ENCODE measurements at places on chromosomes 6 and 20.

DNA sequence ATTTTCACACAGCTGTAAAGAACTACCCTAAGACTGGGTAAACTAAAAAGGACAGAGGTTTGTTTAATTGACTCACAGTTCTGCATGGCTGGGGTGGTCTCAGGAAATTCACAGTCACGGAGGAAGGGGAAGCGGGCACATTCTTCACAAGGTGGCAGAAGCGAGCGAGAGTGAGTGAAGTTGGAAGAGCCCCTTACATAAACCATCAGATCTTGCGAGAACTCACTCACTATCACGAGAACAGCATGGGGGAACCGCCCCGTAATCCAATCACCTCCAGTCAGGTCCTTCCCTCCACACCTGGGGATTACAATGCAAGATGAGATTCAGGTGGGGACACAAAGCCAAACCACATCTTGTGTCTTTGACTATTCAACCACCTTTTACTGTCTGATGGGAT, 700.5 kb downstream of the TENT5A start:
- no peak for DNase-seq

DNA sequence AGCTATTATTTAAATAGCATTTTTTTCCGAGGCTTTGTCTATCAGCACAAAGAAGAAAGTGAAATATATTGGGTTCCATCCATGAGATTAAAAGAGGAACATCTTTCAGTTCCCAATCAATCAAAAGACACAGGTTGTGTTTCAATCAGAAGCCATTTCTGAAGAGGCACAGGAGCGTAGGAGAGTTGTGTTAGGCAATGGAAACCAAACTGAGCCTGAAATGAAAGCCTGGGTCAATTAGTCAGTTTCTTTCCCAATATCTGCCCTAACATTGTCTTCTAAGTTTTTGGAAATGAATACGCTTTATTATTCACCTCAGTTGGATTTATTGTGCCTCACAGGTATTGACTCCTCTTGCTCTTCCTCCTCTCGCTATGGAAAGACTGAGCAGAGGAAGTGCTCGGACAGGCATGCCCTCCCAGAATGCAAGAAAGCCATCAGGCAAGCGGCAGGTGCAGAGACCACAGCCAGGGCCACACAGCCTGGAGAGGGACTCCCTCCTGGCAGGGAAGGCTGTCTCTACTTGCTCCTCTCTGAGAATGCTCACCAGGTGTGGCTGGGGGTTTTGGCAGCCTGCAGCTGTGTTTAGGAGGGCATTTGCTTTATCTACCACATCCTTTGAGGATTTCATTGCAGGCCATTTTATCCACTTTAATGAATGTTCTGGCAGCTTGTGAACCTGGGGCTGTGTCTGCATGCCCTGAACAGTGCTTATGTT, 100.8 kb upstream of the NEDD9 start:
- no peak for DNase-seq

DNA sequence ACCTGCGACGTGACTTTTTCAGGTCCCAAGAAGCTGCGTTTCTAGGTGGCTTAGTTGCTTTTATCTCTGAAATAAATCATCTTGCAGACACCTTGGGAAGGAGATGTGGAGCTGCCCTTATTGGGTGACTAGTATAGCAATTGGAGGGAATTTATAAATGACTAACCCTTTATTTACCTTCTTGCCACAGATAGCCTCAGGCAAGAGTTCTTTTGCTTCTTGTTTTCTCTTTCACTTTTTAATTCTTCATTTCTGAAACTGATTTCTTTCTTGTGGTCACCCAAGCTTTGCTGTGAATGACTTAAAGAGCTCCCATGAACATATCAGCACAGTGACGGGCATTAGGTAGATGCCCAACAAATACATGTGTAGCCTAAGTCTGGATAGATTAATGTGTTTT, 3.0 kb downstream of the ADGRF4 start:
- DNase-seq: no peak

DNA sequence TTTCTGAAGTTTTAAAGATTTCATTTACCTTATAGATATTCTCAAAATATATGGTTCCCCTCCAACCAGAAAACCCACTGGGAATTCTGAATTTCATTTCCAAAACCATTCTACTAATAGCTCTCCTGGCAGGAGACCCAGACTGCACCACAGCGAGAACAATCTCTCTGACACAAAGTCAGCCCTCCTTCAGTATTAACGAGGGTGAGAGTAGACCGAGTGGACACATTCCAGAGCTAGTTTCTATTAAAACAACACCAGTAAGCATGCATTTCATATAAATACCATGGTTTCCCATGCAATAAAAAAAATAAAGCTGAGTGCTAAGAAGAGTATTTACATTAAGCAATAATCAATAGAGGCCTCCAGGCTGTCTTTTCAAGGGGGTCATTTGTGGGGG, 899.6 kb upstream of the SLC35B3 start:
- no peak for DNase-seq

DNA sequence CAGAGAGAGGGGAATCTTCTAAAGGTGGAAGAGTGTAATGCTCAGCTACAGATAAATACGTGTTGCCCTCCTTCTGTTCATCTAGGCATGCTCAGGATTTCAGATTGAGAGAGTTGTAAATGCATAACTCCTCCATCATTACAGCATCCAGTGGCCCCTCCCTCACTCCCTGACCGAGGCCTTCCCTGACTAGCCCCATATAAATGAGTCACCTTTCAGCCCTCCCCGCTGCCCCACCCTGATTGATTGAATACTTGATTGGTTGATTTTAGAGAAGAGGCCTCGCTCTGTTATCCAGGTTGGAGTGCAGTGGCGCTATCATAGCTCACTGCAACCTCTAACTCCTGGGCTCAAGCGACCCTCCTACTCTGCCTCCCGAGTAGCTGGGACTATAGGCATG, 193.7 kb downstream of the EYA2 start:
- no peak for DNase-seq

DNA sequence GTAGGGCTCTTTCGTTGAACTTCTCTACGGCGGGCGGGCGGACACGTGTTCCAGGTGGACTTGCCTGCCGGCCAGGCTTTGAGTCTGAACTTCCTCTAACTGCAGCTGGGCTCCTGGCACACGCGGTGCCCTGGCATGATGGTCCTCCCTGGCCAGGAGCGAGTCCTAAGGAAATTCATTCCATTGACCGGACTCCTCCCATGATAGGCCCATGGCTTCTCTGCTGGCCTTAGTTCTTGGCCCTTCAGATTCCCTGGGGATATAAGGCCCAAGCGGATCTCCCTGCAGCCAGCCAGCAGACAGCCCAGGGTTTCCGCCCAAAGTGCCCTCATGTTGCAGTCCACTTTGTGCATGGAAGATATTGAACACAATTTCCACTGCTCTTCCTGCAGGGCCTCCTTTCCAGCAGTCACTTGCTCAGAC, 39.4 kb downstream of the TBC1D7 start:
- no peak for DNase-seq

DNA sequence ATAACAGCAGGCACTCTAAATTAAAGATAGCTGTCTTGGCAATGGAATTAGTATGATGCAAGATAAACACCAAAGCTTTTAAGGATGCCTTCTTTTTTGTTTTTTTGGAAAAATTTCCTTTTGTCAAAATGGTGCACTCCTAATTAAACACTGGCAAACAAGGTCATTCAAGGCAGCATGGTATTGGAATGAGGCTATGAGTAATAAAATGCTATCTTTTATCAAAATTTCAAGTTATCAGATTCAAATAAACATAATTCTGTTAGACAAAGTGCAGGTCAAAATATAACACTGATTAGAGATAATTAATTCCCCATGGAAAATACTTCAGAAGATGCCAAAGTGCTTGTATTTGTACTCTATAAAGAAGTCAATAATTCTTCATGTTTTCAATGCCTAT, 514.1 kb downstream of the TENT5A start:
- no peak for DNase-seq

DNA sequence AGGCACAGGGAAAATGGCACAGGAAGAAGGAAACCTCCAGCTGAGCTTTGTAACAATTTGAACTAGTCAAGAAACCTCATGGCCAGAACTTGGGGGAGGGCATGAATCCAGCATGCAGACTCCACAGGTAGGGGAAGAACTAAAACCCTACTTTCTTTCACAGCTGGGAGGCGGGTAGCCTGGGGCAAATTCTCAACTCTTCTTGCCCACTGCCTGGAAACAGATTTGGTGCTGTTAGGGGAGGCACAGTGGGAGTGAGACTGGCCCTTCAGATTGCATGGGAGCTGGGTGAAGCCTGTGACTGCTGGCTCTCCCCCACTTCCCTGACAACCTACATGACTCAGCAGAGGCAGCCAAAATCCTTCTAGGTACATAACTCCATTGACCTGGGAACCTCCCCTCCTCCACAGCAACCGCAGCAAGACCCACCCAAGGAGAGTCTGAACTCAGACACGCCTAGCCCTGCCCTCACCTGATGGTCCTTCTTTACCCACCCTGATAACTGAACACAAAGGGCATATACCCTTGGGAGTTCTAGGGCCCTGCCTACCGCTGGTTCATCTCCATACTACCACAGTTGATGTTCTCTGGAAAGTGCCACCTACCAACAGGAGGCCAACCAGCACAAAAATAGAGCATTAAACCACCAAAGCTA, 37.2 kb upstream of the TRIM27 start:
- no peak for DNase-seq

GRCh38 chr6:107642861-107643328, 153.0 kb downstream of the SOBP start:
- DNase-seq: no peak

DNA sequence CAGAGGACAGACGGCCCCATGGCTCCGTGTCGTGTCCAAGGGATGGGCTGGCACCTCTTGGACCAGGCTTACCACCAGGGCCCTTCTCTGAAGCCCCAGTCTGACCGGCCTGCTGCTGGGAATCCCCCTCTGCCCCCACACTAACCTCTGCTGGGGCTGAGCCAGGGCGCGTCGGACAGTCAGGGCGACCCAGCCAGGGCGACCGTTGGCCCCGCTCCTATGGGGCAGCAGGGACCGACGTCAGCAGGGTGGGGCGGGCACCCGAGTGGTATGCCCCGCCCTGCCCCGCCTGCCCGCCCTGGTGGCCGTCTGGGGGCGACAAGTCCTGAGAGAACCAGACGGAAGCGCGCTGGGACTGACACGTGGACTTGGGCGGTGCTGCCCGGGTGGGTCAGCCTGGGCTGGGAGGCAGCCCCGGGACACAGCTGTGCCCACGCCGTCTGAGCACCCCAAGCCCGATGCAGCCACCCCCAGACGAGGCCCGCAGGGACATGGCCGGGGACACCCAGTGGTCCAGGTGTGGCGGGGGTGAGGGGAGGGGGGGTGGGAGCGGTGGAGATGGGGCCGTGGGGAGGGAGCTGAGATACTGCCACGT, at the start of gene SLC17A9:
SLC17A9 (plus strand) TSS at position 337 of the 595 bp plus-strand sequence; CDS start at position 459, 122 bp downstream.
- DNase-seq: peak; percentile 31

DNA sequence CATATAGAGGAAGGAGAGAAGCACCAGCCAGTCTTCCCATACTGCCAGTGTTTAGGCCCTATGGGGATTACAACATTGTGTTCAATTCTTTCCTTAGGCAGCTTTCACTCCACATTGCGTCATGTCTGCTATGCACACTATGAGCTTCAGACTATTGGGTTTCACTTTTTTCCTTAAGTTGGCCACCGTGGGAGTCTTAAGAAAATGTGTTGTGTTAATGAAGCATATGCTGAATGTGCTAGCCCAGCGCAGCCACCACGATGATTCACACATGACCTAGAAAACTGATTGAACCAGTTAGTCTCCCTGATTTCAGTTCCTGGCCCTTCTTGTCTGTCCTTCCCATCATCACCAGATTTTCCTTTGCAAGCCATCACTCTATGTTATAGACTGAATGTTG, 21.5 kb downstream of the TUBB2B start:
- no peak for DNase-seq

DNA sequence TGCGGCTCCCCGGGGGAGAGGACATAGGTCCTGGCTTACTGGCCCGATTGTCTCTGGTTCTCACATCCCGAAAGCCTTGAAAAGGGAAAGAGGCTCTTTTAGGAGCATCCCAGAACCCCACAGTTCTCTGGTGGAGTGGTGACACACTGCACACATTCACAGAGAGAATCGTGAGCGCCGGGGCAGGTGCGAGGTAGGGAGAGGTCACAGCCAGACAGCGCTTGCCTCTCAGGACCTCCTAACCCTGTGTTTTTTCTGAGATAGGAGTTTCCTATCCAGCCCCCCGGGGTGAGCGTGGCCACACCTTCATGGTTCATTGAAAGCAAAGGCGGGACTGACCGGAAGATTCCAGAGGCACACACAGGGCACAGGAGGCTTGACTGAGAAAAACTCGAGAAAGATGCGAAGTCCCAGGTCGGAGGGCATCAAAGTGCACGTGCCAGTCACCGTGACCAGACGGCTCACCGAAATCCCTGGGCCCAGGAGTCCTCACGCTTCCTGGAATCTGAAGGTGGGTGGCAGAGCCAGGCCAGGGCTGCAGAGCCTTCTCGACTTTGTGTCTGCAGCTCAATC, 46.5 kb upstream of the FRMD1 start:
- no peak for DNase-seq

DNA sequence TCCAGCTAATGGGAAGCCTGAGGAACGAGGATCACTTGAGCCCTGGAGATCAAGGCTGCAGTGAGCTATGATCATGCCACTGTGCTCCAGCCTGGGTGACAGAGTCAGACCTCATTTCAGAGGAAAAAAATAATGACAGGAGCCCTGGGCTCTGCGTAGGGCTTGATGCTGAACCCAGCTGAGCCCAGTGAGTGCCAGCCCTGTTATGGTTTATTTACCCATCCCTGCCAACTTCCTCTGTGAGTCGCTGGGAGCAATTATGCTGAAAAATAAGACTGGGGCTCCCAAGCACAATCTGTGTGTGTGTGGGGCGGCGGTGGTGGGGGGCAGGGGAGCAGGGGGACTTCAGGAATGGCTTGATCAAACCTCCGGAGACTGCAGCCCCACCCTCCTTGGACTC, 75.9 kb upstream of the PMEPA1 start:
- no peak for DNase-seq

- no peak for DNase-seq
These were observed 47.2 kb downstream of the MUC22 start for GRCh38 chr6:31057426-31058003.

DNA sequence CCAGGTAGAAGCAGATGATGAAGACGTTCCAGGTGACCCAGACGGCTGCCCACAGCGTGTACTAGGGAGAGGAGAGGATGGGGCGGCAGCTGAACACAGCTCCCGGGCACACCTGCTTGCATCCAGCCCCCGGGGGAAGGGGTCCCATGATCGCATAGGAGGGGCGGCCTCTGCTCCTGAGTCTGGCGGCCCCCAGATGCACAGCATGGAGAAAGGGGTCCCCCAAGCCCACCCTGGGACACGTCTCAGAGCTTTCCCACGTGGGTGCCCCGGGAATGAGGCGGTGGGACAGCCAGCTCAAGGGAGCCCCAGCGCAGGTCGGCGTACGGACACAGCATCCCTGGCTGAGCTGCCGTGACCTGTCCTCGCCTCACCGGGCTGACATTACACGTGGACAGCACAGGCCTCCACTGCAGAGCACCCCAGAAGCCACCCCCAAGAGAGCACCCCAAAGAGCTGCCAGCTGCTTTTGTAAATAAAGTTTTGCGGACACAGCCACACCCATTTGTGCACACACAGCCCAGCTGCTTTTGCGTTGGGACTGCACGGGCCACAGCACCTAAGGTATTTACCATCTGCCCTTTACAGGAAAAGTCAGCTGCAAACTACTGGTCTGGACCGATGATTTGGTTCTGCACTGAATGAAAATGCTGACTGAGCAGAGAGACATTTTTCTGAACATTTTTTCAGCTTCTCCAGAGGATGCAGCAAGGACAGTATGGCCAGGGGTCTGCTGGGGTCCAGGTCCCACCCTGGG, 5.2 kb downstream of the NKAIN4 start:
- no peak for DNase-seq
